ENCODE measurements at places on chromosomes 7 and 10.

- DNase-seq, result no peak
Observed at GRCh38 chr10:99533496-99534449, 1.0 kb downstream of the NKX2-3 start.

- no peak for DNase-seq
Observed at GRCh38 chr10:66505003-66505657, 420.7 kb upstream of the LRRTM3 start.

DNA sequence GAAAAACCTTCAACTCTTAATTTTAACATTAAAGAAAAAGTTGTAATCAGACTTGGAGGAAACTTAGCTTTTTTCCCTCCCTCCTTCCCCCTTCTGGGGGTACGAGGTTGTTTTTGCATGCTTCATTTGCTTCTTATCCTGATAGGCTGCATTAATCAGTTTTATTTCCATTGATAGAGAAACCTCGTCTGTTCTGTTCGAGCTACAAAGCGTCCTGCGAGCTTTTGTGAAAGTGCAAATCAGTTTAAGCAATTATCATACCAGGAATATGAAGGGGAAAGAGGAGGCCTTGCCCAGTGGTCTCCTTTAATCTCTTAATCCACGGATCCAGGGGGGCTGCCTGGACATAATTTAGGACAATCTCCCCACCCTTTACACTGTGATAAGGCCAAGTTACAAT is 7.5 kb downstream of the EMX2 start:
- DNase-seq, result no peak

GRCh38 chr10:112809736-112810135 is 140.3 kb upstream of the TCF7L2 start:
- no peak for DNase-seq

DNA sequence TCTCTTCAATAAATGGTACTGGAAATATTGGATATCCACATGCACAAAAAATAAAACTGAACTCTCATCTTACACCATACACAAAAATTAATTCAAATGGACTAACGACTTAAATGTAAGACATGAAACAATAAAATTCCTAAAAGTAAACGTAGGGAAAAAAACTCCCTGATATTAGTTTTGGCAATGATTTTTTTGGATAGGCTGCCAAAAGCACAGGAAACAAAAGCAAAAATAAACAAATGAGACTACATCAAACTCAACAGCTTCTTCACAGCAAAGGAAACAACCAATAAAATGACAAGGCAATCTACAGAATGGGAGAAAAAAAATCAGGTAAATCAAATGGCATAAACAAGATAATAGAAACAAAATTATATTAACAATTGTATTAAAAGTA is 65.7 kb downstream of the ORC5 start:
- DNase-seq, result no peak

DNA sequence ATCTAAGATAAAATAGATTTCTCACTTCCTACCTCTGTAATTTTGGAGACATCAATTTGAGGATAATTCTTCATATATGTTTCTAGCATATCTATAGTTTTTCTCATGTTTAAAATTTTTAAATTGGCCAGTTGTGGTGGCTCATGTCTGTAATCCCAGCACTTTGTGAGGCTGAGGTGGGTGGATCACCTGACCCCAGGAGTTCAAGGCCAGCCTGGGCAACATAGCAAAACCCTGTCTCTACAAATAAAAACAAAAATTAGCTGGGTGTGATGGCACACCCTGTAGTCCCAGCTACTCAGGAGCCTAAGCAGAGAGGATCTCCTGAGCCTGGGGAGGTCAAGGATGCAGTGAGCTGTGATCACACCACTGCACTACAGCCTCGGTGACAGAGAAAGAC is 4.9 kb downstream of the ACBD5 start:
- DNase-seq, result no peak

- no peak for DNase-seq
Observed at GRCh38 chr7:24722386-24723177, 34.7 kb downstream of the GSDME start.

DNA sequence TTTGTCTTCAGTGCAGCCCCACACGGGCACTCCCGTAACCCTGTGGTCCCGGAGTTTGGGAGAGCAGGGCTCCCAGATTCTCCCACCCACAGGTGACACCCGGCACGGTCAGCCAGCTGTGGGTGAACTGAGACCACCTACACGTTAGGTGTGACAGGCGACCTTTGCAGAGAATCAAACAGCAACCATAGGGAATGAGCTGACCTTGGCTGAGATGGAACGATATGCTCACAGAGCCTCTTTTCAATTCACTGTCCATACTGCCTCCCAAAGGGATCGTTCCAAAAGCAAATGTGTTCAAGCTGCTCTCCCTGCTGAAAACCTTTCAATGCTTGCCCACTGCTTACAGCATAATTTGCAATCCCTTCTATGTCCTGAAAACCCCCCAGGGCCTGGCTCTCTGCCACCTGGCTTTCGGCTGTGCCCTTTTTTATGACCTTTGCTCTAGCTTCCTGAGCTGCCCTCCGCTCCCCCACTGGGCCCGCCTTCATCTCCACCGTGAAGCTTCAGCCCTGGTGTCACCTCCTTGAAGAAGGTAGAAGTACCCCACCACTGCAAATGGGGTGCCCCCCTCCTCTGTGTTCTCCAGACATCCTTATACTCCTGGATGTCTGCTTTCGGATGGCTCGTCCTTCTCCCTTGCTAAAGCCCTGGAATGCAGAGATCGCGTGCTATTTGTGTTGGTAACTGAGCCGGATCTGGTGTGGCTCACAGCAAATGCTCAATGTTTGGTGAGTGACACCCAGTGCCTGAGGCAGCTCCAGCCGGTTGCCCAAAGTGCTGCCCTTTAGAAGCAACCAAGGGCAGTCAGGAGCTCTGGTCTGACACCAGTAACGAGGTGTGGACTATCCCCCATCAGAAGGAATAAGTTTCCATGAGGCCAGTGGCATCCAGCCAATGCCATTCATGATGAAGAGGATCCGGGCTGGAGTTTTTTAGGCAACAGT is 90.4 kb downstream of the KIAA1549 start:
- DNase-seq, result no peak

DNA sequence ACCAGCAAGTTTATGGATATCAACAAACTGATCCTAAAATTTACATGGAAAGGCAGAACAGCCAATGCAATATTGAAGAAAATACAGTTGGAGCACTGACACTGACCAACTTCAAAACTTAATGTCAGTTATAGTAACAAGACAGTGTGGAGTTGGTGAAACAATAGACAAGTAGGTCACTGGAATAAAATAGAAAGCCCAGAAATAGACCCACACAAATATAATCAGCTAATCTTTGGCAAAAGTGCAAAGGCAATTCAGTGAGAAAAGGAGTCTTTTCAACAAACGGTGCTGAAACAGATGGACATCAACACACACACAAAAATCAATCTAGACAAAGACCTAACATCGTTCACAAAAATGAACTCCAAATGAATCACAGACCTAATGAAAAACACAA is 13.8 kb downstream of the RSU1 start:
- DNase-seq, result no peak

DNA sequence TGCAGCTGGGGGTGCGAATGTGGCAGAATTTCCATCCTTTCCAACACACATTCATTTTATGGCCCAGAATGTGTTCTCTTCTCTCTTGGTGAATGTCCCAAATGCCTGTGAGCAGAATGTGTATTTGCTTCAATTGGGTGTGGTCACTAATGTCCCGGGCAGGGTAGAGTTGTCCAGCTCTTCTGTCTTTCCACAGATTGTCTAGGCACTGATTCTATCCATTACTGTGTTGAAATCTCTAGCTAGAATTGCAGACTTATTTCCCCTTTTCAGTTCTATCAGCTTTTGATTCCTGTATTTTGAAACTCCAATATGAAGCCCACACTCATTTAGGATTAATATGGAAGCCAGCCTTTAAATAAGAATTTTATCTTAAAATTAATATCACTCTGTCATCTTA is 14.0 kb upstream of the AKR1E2 start:
- DNase-seq, result no peak

- DNase-seq, result peak; percentile 84
Observed at GRCh38 chr10:119315128-119316001, 108.0 kb downstream of the GRK5 start.

- DNase-seq, result no peak
Observed at GRCh38 chr7:129502708-129503685, 666 bp downstream of the SMKR1 start.

- DNase-seq, result no peak
Observed at GRCh38 chr10:101189461-101190401, 39.5 kb downstream of the LBX1 start.

DNA sequence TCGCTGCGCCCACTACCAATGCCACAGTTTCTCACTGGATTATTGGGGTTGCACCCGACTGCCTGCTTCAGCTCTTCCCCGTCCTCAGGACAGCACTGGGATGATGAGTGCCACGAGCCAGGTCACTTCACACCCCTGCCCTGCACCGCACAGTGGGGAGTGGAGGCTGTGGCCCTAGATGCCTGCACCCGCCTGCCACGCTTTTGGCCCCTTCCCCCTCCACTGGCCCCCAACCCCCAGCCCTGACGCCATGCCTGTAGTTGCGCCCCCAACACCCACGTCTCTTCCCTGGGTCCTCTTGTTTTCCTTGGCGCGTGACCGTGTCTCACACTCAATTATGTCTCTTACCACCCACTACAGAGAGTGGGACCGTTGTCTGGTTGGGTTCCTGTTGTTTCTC is 134.3 kb downstream of the VIPR2 start:
- DNase-seq, result peak; percentile 6

- no peak for DNase-seq
Observed at GRCh38 chr10:70378122-70378521, 4.3 kb downstream of the LRRC20 start.

GRCh38 chr10:103884681-103885139 is 29.3 kb upstream of the SH3PXD2A start:
- DNase-seq, result no peak

DNA sequence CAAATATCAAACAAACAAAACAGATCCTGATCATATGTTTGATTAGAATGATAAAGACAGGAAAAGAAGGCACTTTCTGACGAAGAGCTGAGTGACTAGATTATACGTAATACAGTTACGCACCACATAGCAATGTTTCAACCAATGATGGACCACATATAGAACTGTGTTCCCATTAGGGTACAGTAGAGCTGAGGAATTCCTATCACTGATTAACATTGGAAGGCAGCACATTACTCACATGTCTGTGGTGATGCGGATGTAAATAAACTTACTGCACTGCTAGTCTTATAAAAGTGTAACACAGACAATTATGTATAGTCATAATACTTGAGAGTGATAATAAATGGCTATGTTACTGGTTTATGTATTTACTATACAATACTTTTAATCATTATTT is 98.3 kb downstream of the PTN start:
- DNase-seq, result no peak

DNA sequence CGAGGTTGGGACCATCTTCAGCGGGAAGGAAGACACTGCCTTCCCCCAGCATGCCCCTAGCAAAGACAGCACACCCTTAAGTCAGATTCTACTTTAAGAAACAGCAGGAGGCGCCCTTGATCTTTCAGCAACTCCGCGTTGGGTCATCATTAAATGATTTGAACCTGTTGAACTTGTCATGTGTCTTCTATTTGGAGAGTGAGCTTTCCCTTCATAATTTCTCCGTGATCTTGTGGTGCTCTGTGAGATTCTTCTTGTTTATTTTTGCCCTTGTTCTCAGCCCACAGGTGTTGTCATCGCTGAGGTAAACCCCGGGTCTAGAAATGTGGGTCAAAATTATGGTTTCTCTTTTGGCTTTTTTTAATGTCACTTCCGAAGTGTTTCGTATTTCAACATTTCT is 49.5 kb upstream of the PITRM1 start:
- DNase-seq, result no peak

DNA sequence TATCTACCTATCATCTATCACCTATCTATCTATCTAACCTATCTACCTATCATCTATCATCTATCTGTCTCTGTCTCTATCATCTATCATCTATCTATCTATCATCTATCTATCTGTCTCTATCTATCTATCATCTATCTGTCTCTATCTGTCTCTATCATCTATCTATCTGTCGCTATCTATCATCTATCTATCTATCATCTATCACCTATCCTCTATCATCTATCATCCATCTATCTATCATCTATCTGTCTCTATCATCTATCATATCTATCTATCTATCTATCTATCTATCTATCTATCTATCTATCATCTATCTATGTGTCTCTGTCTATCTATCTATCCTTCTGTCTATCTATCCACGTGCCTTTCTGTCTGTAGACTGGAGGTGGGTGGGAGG is 59.5 kb upstream of the FAM20C start:
- DNase-seq, result no peak

DNA sequence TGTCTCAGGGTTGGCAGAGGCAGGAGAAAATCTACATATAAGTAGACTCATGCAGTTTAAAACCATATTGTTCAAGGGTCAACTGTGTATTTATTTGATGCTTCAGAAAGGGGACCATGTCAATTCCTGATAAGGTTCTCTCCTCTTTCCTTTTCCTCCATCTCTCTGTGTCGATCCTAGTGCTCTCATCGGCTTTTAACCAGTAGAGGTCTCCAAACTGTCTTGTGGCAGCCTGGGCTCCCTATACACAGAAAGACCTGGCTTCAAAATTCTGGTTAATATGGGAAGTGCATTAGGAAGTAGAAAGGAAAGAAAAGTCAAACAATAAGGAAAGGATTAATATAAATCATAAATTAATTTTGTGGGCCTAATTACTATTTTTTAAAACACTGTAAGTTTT is 304.4 kb upstream of the C7orf33 start:
- DNase-seq, result no peak

DNA sequence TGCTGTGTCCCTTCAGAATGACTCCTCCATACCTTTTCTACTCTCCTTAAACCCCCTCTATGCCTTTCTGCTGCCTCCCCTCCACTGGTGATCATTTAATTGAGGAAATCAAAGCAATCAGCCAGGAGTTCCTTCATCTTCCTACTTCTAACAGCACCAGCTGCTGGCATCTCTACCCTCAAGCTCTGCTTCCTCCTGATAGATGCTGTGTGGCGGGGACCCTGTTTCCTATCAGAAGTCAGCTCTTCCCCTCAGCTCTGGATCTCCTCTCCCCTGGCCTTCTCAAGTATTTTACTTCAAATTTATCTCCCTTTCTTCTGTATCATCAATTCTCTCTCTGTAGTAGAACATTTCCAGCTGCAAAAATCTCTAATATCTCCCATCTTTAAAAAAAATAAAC is 183.7 kb downstream of the ELMO1 start:
- DNase-seq, result no peak

DNA sequence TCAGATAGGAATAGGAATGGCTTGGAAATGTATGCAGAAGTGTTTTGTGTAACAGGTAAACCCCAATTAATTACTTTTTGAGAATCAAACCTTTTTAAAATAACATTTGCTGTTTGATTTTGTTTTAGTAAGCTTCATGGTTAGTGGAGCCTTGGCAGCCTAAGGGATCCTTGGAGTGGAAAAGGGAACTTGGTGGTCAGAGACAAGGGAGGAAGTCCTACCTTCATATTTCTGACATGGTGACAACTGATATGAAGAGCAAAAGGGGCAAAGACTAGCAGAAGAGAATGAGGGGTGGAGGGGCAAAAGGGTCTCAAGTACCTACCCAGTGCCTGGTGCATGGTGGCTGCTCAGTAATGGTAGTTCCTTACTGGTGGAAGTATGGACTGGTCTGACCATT is 32.3 kb downstream of the AHCYL2 start:
- DNase-seq, result no peak

DNA sequence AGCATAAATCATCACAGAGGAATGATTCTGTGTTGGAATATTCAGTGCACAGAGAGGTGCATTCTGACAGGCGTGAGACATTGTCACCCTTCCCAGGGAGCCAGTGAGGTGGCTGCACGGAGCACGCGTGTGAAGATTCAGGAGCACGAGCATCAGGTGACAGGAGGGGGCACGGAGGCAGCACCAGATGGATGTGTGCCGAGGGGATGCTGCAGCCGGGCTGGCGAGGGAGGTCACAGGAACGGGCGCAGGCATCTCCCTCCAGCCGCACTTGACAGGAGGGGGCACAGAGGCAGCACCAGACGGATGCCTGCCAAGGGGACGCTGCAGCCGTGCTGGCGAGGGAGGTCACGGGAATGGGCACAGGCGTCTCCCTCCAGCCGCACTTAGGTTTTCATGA is 66.5 kb downstream of the DIP2C start:
- no peak for DNase-seq

Data from activated T-cell treated with anti-CD3 and anti-CD28 coated beads, Interleukin-2, amount 50 U/mL, for 24 hours (primary cell).